ENCODE measurements at places on chromosomes 13 and 19. TPM values are rescaled to one million over a fixed set of nuclear protein-coding genes. Genes with fewer than 3 reads are reported as not detected.

Gene BSPH1
- total RNA-seq, result not detected

Gene LMTK3
- 2.3 TPM for total RNA-seq

Gene ZNF471
- 2.3 TPM for total RNA-seq

Gene ZNF726
- total RNA-seq, result 0.51 TPM

Gene HOMER3
- 6.7 TPM for total RNA-seq

Gene ZNF235
- total RNA-seq, result 2.2 TPM

Gene NLRP5
- total RNA-seq, result not detected

Gene CYP4F2
- total RNA-seq, result not detected

Gene LAIR1
- total RNA-seq, result 6.5 TPM

Gene VAV1
- 3.8 TPM for total RNA-seq

Gene RBM42
- total RNA-seq, result 18.2 TPM

GRCh38 chr13:94236132-94236531, 243.3 kb downstream of the DCT start:
- no peaks in the 10 kb centered on the region for H3K4me1 ChIP-seq
- H3K4me3 ChIP-seq, result no peak overlapping the region
- H3K27me3 ChIP-seq, result no peaks in the 10 kb centered on the region
- no peak for DNase-seq
- no peak overlapping the region for H3K27ac ChIP-seq

- no peaks in the 10 kb centered on the region for H3K36me3 ChIP-seq
- no peaks in the 10 kb centered on the region for H3K4me1 ChIP-seq
- no peak overlapping the region for H3K27ac ChIP-seq
- H3K27me3 ChIP-seq, result no peaks in the 10 kb centered on the region
- no peak for DNase-seq
Observed at GRCh38 chr13:79647533-79647932, 166.6 kb downstream of the NDFIP2 start.

DNA sequence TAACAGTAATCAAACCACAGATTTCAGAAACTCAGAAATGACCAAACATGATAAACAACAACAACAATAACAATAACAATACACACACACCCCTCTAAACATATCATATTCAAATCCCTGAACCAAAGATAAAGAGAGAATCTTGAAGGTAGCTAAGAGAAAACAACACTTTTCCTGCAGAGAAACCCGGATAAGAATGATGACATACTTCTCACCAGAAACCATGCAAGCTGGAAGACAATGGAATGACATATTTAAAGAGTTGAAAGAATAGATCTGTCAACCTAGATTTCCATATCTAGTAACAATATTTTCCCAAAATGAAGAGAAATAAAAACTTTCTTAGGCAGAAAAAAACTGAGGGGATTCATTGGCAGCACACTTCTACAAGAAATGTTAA, 138.1 kb downstream of the LIG4 start:
- no peaks in the 10 kb centered on the region for H3K27me3 ChIP-seq
- H3K4me1 ChIP-seq, result no peaks in the 10 kb centered on the region
- H3K27ac ChIP-seq, result no peak overlapping the region
- no peaks in the 10 kb centered on the region for H3K36me3 ChIP-seq
- H3K4me3 ChIP-seq, result no peak overlapping the region

DNA sequence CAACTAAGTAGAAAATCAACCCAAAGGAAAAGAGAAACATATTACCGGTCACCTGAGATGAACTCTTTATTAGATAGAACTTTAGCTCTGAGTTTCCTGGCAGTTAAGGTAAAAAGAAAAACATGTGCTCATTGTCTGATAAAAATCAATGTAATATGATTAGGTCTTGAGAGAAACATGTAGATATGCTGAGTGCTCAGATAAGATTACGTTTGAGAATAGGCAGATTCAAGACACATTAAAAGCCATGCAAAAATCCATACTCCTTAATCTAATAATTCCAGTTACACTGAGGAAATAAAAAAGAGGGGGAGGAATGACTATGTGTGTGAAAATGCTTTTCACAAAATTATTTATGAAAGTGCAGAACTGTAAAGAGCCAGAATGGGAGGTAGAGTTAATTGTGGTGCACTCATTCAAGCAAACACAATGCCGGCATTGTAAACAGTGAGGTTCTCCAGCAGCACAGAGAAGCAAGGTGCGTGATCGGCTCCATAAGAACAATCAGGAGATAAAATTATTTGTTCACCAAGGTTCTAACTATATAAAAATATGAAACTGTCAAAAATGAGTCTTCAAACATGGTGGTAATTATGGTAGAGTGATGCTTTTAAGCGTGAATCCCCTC, 88.8 kb downstream of the MBNL2 start:
- DNase-seq, result no peak
- H3K4me3 ChIP-seq, result no peak overlapping the region
- peaks cover 14% of the 10 kb centered on the region for H3K4me1 ChIP-seq

- no peaks in the 10 kb centered on the region for H3K36me3 ChIP-seq
- DNase-seq, result no peak
- H3K27me3 ChIP-seq, result no peaks in the 10 kb centered on the region
- no peak overlapping the region for H3K27ac ChIP-seq
- H3K4me3 ChIP-seq, result no peak overlapping the region
- no peaks in the 10 kb centered on the region for H3K4me1 ChIP-seq
Observed at GRCh38 chr13:22298530-22298929, 627.7 kb downstream of the FGF9 start.

- H3K27ac ChIP-seq, result no peak overlapping the region
- H3K4me1 ChIP-seq, result no peaks in the 10 kb centered on the region
- H3K27me3 ChIP-seq, result no peaks in the 10 kb centered on the region
- no peaks in the 10 kb centered on the region for H3K36me3 ChIP-seq
- no peak overlapping the region for H3K4me3 ChIP-seq
- no peak for DNase-seq
Observed at GRCh38 chr13:106311004-106311403, 224.5 kb downstream of the EFNB2 start.

DNA sequence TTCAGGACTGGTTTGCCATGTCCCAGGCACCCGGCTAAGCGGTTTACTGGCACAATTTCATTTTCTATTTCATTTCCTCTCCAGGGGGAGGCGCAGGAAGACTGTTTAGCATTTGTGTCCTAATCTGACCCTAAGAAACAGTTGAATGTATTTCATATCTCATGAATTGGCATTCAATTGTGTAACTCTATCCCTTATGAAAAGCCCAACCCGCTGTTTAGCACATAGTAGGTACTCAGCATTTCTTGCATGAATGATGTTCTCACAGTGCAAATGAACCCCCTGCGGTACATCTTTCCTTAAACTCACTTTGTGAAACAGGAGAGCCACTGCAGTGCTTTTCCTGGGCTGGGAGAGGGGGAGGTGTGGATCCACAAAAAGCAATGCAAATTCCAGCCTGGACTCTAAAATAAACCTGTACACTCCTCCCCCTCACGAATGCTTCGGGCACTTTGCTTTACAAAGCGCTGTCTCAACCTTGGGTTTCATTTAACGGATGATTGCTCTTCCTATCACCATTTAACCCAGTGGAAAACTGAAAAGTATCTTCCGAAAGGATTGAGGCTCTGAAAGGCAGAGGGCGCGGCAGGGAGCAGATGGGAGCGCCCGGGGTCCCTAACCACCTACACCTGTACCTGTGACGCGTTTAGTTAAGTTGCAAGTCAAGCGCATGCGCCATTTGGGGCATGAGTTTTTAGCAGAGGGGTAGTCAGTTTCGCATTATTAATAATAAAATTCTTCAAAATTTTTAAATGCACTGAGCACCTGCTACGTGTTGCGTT, 1.2 kb upstream of the EEF2 start:
- peak overlapping the region; percentile 13 for H3K4me3 ChIP-seq
- peak; percentile 60 for DNase-seq
- no peaks in the 10 kb centered on the region for H3K27me3 ChIP-seq
- peaks cover 9% of the 10 kb centered on the region for H3K36me3 ChIP-seq
- H3K27ac ChIP-seq, result peak overlapping the region; percentile 28
- H3K4me1 ChIP-seq, result peaks cover 27% of the 10 kb centered on the region

DNA sequence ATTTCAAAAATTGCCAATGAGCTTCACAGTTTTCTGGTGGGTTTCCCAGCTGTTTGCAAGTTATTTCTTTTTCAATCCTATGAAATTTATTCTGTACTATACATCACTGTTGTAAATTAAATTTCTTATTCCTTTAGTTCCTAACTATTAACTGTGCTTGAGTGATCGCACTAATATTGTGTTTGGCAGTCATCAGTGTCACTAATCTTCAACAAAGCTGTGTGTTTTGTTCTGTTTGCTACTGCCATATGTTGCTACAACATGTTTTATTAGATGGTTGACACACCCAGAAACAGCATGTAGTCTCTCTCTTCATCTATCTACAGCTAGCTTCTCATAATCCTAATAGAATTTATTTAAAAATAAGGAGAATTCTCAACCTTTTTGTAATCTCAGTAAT, 453.6 kb upstream of the PRR20A start:
- DNase-seq, result no peak
- H3K27me3 ChIP-seq, result no peaks in the 10 kb centered on the region
- no peaks in the 10 kb centered on the region for H3K4me1 ChIP-seq
- H3K27ac ChIP-seq, result no peak overlapping the region

DNA sequence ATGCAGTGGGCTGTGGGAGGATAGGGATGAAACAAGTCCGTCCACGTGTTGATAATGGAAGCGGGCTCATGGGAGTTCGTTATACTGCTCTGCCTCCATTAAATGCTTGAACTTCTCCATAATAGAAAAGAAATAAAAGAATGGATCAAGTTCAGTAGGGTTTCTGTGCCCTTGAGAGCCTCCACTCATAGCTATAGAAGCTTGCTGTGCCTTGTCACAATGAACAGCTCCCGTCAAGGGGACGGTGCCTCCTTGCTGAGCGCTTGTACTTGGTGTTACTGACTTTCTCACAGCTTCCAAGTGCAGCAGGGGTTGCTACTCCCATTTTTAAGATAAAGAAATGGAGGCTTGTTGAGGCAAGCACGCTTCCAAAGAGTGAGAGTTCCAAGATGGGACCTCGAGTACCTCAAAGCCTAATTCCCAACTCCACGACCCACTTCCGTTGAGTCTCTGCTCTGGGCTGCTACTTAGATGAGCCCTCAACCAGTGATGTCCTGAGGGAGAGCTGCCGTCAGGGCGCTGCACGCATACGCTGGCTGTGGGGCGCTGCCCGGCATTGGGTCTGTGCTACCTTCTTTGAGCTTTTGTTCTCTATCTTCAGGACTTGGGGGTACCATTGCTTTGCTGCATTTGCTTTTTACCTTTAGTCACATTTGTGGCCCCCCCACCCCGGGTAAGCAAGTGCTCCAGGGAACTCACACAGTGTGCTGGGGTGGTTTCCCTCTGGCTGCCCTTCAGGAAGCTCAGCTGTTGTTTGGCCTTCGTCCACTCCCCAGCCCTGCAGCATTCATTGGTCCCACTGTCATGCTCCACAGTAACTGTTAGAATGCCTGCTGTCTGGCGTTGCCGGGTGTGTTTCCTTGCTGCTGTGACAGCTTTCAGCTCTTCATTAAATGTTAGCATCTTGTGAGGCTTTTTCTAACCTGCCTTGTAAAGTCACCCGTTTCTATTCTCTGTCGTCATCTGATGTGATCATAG, 9.5 kb downstream of the SNRNP70 start:
- DNase-seq, result no peak
- no peak overlapping the region for H3K27ac ChIP-seq
- peaks cover 56% of the 10 kb centered on the region for H3K36me3 ChIP-seq
- no peaks in the 10 kb centered on the region for H3K4me1 ChIP-seq

DNA sequence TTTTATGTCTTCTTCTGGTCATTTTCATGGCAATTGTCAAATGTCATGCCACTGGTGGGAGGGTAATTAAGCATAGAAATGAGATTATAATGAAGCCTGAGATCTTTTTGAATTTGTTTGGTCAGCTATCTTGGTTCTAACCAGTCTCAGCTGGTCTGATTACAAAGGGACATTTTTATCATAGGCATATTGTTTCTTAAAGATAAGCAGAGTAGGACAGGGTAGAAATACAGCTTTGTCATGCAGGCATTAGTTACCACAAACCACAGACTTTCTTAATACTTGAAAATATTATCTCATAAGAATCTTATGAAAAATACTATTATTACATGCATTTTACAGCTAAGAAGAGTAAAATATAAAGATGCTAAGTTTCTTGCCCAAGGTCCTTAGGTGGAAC, 1761.5 kb downstream of the PCDH9 start:
- H3K4me3 ChIP-seq, result no peak overlapping the region
- DNase-seq, result no peak

DNA sequence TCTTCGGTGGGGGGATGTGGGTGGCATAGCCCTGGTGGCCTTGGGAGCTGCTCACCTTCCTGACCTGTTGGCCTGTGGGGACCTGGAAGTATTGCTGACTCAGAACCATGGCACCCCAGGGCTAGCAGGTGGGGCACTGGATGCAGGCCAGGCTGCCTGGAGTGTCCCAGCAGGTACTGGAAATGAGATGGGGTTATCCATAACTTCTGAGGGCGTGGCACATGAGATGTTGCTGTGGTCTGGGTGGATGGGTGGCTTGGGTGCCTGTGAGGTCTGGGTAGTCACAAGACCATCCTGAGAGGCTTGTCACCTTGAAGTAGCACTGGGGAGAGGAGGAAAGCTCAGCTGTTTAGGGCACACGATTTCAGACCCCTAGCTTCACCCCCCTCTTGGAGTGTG, 636 bp upstream of the RNF225 start:
- H3K27me3 ChIP-seq, result no peaks in the 10 kb centered on the region
- peaks cover 4% of the 10 kb centered on the region for H3K36me3 ChIP-seq
- peaks cover 6% of the 10 kb centered on the region for H3K4me1 ChIP-seq
- no peak for DNase-seq
- H3K27ac ChIP-seq, result no peak overlapping the region

- H3K4me1 ChIP-seq, result no peaks in the 10 kb centered on the region
- H3K4me3 ChIP-seq, result no peak overlapping the region
- H3K27ac ChIP-seq, result no peak overlapping the region
- H3K36me3 ChIP-seq, result no peaks in the 10 kb centered on the region
- no peaks in the 10 kb centered on the region for H3K27me3 ChIP-seq
- no peak for DNase-seq
Observed at GRCh38 chr13:94311893-94312292, 167.6 kb downstream of the DCT start.

DNA sequence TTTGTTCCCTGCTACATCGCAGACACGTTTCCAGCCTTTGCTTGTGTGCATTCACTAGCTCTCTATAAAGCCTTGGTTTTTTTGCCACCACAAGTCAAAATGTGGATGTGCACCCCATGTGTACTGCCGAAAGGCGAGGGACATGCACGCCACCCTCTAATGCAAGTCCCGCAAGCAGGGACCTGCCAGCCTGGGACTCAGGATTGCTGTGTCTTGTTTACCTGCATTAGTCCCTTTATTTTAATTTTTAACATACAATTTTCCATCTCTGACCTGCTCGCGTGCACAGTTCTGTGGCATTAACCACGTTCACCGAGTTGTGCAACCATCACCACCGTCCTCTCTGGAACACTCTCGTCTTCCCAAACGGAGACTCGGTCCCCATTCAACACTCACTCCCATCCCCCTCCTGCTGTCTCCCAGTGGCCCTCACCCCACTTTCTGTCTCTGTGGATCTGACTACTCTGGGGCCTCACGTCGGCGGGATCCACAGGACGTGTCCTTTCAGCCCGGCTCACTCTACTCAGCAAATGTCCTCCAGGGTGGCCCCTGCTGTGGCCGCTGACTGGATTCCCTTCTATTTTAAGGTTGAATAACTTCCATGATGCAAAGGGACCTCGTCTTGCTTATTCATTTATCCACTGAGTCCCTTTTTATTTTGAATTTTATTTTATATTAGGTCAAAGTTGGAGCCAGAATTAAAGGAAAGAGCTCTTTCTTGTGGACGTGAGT, 58.4 kb downstream of the RASA3 start:
- no peaks in the 10 kb centered on the region for H3K27me3 ChIP-seq
- H3K4me1 ChIP-seq, result no peaks in the 10 kb centered on the region
- DNase-seq, result no peak
- H3K27ac ChIP-seq, result no peak overlapping the region
- H3K36me3 ChIP-seq, result no peaks in the 10 kb centered on the region
- H3K4me3 ChIP-seq, result no peak overlapping the region

Measured in pancreas (tissue), 10 donors.